ENCODE measurements at places on chromosomes 13 and 19. TPM values are rescaled to one million over a fixed set of nuclear protein-coding genes. Genes with fewer than 3 reads are reported as not detected.

The EPSTI1 gene
- total RNA-seq = 11.9 TPM

The PLA2G4C gene
- total RNA-seq = 11.4 TPM

The FAM216B gene
- total RNA-seq = not detected

The NCAN gene
- total RNA-seq = 0.23 TPM

- DNase-seq = no peak
Observed at GRCh38 chr19:46828484-46828883, 22.2 kb downstream of the AP2S1 start.

DNA sequence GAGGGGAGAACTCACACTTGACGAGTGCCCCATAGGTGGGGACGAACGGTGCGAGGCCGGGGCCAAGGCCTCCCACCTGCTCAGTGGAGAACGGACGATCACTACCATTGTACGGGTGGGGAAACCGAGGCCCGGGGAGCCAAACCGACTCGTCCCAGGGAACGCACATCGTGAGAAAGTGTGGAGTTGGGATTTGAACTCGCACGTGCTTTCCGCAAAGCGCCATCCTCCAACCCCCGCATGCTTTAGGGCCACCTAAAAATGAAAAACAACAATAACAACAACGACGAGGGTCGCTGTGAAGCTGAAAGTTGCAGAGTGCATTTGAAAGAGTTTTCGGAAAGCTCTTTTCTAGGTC lies 458 bp downstream of the ARHGEF1 start:
- no peak for DNase-seq

GRCh38 chr13:27172495-27172842 lies 858 bp upstream of the USP12 start:
- DNase-seq = no peak

DNA sequence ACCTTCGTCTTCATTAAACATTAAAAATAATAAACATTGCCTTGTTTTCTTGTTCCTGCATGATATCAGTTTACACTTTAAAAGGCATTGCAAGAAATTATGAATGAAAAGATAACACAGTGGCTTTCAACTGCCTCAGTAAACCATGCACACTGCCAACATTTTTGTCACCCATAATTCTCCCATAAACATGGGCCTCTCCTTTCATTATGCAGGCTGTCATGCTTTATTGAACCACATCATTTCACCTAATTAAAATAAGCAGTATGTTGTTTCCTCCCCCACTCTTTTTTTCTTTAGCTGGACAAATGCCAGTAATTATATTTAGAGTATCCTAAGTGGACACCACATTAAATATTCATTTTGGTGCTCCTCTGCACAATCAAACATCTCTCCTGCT lies 1566.5 kb upstream of the SLC10A2 start:
- DNase-seq = no peak

All from activated T-helper 2 cell treated with anti-CD3 and anti-CD28 coated beads, Interferon-gamma antibody, Interleukin-2, Interleukin-4, amounts not matched to agents 10 μg/mL and 5 μg/mL and 100 μg/mL, durations not matched to agents 14 hours and 24 hours and 36 hours (primary cell).